Mucosa of descending colon (tissue), 3 donors: ENCODE measurements at places on chromosomes 12 and 14. TPM values are rescaled to one million over a fixed set of nuclear protein-coding genes. Genes with fewer than 3 reads are reported as not detected.

Gene OLR1
- total RNA-seq: not detected

Gene TEX52
- not detected for total RNA-seq

Gene AGAP2
- total RNA-seq: 2.7 TPM

Gene LRTM2
- not detected for total RNA-seq

Gene CHST11
- total RNA-seq: 15.2 TPM

Gene SLC25A29
- total RNA-seq: 19.6 TPM

Gene GUCY2C
- total RNA-seq: 94.8 TPM

Gene CLBA1
- 8.4 TPM for total RNA-seq

Gene DNAJC22
- total RNA-seq: 37.0 TPM

Gene CPSF2
- 47.0 TPM for total RNA-seq

Gene RNASE2
- total RNA-seq: not detected

GRCh38 chr14:101105045-101105444 lies 201.5 kb upstream of the RTL1 start:
- no peak for DNase-seq

- DNase-seq: no peak
Measured at GRCh38 chr12:20474443-20474842, 106.1 kb downstream of the PDE3A start.

DNA sequence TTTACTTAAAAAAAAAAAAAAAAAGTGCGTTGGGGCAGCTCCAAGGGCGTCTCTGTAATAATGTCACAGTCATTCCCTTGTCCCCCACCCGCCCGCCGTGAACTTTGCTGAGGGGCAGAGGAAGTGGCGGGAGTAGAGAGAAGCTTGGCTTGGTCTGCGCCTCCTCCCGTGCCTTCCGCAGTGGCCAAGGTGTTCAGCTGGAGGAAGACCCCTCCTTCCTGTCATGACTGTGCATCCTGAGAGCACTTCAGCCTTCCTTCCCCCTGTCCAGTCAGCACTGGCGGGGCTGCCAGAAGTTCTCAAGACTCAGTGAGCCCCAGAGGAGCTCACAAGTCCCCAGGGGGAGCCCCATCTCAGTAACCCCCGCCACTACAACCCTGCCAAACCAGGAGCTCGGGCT lies 32.2 kb downstream of the AACS start:
- DNase-seq: no peak

DNA sequence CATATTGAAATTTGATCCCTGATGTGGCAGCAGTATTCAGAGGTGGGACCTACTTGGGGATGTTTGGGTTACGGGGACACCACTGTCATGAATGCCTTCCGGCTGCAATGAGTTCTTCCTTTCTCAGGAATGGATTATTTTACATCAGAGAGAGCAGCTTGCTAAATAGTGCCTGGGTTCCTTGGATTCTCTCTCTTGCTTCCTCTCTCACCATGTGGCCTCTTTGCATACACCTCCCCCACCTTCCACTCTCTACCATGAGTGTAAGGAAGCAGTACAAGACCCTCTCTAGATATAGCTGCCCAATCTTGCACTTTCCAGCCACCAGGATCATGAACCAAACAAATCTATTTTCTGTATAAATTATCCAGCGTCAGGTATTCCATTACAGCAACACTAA lies 15.4 kb upstream of the SCAF11 start:
- DNase-seq: no peak

DNA sequence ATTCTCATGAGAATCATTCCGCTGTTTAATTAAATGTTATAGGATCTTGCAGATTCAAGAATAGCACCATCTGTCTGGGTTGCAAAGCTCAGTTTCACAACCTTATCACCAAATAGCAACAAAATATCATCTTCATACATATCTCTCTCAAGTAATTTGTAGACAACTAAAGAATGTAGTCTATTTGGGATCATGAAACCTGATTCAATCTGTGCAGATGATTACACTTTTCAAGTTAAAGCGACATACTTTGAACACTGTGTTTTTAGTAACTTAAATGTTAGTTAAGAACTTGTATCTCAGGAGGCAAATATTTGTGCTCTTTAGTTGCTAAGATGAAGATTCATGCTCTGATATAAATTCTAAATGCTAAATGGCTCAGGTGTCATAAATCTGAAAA lies 14.8 kb downstream of the MED13L start:
- DNase-seq: no peak

DNA sequence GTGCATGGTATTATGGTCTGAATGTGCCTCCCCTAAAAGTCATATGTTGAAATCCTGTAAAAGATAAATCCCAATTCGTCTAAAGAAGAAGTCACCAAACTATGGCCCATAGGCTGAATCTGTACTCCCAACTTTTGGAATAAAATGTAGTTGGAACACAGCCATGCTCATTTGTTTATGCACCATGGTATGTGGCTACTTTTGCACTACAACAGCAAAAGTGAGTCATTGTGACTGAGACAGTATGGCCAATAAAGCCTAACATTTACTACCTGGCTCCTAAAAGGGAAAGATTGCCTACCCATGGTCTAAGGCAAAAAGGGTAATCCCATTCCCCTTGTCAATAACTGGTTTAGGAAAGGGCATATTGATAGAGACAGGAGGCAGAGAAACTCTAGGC lies 101.8 kb downstream of the LRIG3 start:
- DNase-seq: no peak

GRCh38 chr12:51323317-51323960 lies 535 bp downstream of the BIN2 start:
- DNase-seq: no peak

DNA sequence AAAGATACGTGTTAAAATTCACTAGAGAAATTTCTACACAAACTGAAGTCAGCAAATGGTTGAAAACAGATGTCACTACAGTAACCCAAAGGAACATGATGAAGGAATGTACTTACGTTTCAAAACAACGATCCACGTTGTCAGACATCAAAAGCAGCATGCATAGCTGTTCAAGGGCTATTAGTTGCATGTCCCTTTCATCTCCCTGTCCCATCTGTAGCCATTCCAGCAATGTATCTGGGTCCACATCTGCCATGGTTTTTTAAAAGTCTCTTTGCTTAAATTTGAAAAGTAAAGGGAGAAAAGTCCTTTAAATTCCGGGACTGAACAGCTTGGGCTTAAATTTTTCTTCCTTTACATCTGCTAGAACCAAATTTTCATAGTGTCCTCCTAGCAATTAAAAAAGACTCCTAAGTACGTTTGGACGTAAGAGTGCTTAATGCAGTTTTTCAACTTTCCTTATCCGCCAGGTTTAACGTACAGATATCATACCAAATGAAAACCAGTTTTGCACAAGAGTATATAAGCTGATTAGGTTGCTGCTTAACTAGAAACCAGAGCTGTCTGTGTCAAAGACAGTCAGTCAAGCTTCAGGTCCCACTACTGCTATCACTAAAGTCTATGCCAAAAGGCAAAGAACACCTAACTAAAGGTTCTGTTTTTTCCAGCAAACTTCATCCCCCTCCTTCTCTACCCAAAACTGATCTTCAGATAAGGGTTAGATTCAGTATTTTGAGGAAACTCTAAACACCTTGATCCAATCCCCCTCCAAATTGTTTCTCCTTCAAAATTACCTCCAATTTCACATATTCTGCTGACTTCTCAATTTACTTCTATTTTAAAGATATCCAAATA lies 1.7 kb downstream of the HECTD1 start:
- peak; percentile 18 for DNase-seq

- no peak for DNase-seq
Measured at GRCh38 chr12:47757364-47757839, 1.3 kb downstream of the RAPGEF3 start.

DNA sequence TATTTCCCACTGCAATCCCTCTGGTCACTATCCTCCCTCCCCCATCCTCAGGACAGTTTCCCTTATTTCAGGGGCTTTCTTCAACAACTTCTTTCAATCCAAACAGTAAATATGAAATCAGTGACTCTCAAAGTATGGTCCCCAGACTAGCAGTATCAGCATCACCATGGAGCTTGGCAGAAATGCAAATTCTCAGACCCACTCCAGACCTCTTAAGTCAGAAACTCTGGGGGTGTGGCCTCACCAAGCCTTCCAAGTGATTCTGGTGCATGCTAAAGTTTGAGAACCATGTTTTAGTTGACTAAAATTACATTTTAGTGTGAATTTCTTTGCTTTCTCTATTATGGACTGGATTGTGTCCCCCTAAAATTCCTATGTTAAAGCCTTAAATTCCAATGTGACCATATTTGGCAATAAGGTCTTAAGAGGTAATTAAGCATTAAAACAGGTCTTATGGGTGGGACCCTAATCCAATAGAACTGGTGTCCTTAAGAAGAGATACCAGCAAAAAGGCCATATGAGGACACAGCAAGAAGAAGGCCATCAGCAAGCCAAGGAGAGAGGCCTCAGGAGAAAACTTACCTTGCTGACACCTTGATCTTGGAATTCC lies 23.2 kb downstream of the ATP2B1 start:
- DNase-seq: no peak

DNA sequence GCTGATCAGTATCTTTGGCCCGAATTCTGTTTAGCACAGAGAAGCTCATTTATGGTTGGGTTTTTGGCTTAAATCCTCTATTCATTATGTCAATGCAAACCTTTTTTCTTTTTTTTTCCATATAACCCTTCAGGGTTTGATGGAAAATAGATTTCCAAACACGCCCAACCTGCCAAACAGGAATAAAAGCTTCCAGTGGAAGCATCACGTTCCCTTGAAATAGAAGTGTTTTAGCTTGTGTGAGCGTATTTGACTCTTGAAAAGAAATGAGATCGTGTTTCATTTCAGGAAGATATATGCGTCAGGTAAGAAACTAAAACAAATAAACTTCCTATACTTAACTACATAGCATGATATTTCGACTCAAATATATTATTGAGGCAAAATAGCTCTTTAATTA lies at the start of gene PIK3C2G:
Gene PIK3C2G (plus strand): TSS at position 246 of the 400 bp plus-strand sequence. CDS start 20,564 bp downstream, outside the sequence.
- no peak for DNase-seq

DNA sequence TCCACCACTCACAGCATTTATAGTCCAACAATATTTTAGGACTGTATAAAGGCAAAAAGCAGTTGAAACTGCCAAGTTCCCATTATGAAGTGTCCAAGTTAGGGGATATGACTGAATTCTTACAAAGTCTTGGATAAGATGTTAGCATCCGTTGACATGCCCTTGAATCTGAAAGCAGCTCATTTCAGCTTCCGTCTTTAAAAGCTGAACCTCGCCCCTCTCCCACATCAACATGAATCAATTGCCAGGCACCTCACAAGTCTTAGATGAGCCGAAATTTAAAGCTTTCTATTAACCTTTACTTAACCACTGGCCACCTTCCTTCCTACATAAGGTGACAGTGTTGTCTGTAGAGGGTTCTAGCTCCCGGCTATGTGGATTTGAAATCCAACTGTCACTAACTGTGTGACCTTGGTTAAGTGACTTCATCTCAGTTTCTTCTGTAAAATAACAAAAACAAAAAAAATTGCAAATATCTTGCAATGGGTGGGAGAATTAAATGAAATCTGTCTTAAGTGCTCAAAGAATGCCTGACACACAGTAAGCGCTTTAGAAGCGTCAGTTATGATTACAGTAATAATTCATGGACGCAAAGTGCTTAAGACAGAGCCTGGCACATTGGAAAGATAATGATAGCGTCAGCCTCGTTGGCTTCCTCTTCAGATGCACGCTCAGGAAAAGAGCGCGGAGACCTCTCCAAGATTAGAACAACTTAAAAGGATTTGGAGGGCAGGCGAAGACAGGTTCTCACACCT lies 1.2 kb downstream of the PPP1CC start:
- no peak for DNase-seq

- no peak for DNase-seq
Measured at GRCh38 chr14:24325041-24325530, 9.8 kb downstream of the ADCY4 start.

DNA sequence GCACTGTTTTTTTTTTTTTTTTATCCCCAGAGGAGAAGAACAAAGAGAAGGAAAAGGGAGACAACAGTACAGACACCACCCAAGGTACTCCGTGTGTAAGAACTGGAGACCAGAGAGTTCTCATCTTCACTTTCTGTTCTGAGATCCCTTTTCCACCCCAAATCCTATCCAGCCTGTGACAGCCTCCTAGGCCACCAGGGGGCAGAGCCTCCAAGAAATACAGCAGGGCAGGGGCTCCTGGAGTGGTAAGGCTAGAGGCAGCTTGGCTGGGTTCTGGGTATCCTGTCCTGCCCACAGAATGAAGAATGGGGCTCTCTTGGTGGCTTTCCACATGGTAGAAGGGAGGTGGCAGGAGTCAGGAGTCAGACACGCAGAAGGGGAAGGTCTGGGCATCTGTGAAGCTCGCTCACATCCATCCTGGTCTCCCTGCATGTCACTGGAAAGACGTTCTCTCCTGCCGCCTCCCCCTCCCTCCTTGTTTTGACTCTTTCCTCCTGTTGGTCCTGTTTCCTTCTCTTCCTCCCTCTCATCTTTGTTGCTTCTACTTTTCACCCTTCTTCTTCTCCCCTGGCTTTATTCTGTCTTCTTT lies 12.0 kb downstream of the CLSTN3 start:
- DNase-seq: peak; percentile 73

DNA sequence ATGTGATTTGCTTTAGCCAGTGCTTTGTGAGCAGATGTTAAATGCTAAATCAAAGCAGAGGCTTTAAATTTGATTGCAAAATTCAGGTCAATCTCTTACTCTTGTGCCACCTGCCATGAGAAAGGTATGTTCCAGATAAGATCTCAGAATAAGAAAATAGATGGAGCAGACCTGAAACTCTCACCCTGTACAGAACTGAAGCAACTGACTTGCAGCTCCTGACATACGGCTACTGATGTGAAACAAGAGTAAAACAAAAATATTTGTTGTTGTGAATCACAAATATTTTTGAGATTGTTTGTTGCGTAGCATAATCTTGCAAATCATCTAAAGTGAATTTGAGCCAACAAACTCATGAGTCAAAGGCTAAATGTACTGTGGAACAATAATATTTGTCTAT lies 3.5 kb upstream of the OSBPL8 start:
- DNase-seq: no peak
